ENCODE measurements at places on chromosomes 2 and 18.

GRCh38 chr2:13667415-13667757 lies 950.6 kb downstream of the TRIB2 start:
- no peak for DNase-seq

GRCh38 chr2:12326449-12327190 lies 390.1 kb upstream of the TRIB2 start:
- peak; percentile 29 for DNase-seq

DNA sequence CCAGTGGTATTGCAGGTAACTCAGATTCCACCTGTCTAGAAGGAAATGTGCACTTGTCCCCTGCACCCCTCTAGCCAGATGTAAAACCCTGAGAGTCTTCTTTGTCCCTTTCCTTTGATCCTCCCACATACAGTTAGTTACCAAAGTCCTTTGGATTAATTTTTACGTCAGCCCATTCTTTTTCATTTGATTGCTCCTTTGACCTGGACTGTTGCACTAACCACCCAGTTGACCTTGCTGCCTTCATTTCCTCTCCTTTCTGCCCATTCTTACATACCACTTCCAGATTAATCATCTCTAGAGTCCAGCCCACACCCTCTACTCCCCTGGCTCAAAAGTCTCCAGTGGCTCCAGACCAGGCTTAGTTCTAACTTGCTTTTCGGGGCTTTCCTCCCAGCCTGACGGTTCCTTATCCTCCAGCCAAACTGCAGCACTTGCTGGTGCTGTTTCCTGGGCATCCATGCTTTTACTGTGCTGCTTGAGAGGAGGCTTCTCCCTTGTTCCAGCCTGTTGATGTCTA lies 99.3 kb downstream of the SPTBN1 start:
- DNase-seq, result no peak

GRCh38 chr2:194672994-194673393 lies 984.0 kb upstream of the SLC39A10 start:
- no peak for DNase-seq

DNA sequence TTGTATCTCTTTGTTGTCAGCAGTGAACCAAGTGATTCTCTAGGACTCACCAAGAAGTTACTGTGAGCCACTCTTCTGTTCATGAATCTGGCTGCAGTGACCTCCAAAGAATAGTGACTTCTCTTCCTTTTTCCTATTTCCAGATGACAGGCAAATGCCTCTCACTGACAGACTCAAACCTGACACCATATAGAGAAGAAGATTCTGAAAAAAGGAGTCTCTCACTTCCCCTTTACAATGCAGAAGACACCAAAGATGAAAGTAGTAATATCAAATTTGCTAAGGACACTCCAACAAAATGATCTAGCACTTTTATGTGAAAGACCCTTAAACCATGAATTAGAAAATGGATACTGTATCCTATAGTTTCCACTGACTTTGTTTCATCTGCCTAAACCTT lies 44.4 kb upstream of the SETBP1 start:
- DNase-seq, result no peak

- DNase-seq, result peak; percentile 7
Measured at GRCh38 chr18:45137087-45137419, 456.4 kb downstream of the SETBP1 start.

GRCh38 chr2:118112771-118113334 lies 24.6 kb downstream of the INSIG2 start:
- DNase-seq, result no peak

DNA sequence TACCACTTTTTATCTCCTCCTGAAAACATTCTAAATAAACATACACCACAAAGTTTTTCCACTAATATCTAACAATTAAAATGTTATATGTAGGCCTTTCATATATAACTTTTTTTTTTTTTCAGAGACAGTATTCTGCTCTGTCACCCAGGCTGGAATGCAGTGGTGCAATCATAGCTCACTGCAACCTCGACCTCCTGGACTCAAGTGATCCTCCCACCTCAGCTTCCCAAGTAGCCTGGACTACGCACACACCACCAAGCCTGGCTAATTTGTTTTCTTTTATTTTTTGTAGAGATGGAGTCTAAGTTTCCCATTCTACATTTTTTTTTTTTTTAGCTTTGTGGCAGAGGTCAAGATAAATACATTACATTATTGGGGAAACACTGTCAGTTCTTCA lies 1612.6 kb upstream of the NXPH2 start:
- DNase-seq, result no peak

DNA sequence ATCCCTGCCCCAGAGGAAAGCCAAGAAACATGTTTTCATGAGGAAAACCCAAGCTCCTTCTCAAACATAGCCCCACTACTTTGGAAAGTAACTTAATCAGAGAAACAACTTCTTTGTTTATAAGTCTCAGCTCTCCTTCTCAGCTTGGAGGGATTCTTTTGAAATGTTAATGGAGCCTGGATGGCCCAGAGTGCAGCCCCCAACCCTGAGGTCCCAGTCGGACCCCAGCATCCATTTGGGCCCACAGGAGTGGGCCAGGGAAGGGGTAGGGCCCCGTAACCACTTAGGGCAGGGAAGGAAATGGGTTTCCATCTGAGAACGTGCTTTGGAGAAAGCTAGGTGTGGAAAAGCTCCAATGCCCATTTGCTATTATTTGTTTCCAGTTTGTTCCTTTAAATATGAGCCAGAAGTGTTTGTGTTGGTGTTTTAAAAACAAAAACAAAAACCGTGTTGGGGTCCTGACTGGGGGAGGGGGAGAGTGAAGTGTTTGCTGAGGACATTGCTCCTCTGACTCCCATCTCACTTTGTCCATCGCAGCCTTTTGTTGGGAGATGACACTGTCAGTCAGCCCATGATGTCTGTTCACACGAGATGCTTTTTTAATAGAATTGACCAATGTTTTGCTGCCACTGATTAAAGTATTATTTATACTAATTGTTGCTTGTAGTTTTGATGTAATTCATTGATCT lies 1.6 kb upstream of the HOXD3 start:
- no peak for DNase-seq

DNA sequence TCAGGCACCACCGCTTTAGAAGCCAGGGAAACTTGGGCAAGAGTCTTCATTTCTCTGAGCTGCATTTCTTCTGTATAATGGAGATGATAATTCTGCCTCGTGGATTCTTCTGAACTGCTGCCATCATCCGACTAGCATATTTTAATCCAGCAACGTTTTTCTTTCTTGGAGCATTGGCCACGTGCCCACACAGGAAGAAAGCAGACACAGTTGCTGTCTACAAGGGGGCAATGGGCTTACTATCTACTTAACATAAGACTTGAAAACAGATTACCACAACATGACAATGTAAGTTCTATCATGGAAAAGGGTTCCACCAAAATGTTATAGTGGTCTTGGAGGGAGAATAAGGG lies 176.5 kb downstream of the FAM210A start:
- no peak for DNase-seq

DNA sequence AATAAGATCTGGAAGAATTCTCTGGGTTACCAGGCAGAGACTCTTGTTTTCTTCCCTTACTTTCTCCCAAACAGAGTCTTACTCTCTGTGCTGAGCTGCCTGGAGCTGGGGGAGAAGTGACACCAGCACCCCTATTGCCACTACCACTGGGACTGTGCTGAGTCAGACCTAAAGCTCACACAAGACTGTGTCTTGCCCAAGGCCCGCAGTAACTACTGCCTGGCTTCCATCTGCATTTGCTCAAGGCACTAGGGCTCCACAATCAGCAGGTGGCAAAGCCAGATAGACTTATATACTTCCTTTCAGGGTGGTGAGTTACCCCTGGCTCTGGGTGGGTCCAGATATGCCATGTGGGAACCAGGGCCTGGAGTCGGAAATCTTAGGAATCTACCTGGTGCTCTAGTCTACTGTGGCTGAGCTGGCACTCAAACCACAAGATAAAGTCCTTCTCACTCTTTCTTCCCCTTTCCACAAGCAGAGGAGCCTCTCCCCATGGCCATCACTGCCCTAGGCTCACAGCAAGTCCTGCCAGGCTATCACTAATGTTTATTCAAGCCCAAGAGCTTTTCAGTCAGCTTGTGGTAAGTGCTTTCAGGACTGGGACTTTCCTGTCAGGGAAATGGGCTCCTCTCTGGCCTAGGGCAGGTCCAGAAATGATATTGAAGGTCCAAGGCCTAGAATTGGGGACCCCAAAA lies 27.6 kb upstream of the SERPINB2 start:
- DNase-seq, result no peak

- DNase-seq, result no peak
Measured at GRCh38 chr2:77190721-77191346, 331.3 kb downstream of the LRRTM4 start.

GRCh38 chr2:144630459-144631215 lies 110.7 kb upstream of the ZEB2 start:
- DNase-seq, result no peak

- DNase-seq, result no peak
Measured at GRCh38 chr2:57941816-57942215, 104.8 kb upstream of the VRK2 start.

DNA sequence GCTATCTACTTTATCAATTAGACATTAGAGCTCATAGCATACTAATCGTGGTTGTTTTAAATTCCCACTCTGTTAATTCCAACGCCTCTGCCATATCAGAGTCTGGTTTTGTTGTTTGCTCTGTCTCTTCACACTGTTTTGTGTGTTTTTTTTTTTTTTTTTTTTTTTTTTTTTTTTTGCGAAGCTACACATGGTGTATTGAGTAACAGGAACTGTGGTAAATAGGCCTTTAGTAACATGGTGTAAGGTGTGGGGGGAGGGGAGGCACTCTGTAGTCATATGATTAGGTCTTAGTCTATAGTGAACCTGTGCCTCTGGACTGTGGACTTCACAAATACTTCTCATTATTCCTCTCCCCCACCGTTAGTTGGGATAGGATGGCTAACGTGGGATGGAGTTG lies 370.7 kb upstream of the RAB12 start:
- DNase-seq, result no peak

DNA sequence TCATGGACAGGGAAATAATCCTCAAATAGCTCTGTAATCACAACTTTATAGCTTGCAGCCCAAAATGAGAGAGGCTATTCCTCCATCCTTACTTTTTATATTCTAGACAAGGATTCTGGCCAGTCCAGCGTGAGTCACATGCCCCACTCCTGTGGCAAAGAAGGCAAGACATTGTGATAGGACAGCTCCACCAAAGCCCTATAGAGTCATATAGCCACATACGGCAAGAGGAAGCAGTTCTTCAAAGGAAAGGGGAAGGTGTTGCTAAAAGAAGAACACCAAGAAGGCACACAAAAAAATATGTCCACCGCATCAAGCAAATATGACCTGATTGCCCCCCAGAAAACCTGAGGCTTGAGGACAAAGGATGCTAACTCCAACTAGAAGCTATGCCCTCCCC lies 3.4 kb upstream of the GFPT1 start:
- no peak for DNase-seq

DNA sequence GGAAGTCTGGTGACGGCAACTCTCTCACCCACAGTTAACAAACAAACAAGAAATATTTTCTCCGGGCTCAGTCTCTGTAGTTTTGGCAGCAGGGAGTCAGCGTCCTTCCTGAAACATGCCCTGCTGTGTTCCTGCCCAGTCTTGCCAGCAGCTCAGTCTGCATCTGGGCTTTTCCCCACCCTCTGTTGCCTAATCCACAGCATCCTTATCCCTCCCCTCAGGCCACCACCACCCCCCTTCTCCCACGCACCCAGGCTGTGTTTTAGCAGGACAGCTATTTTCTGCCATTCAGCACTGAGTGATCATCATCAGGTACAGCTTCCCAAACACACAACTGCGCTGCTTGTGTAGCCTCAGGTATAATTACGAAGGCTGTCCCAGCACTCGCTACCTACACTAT lies 168.2 kb downstream of the DPP10 start:
- DNase-seq, result no peak

- DNase-seq, result no peak
Measured at GRCh38 chr2:84849271-84849952, 31.5 kb downstream of the TRABD2A start.

GRCh38 chr18:4468511-4468910 lies 13.4 kb upstream of the DLGAP1 start:
- no peak for DNase-seq

GRCh38 chr2:104856086-104856972 lies 2.4 kb downstream of the POU3F3 start:
- peak; percentile 47 for DNase-seq

GRCh38 chr18:29737620-29738019 lies 1304.9 kb downstream of the DSC3 start:
- no peak for DNase-seq

- peak; percentile 10 for DNase-seq
Measured at GRCh38 chr2:178109813-178110212, 2.4 kb upstream of the RBM45 start.

- DNase-seq, result no peak
Measured at GRCh38 chr18:3871687-3872086, 421.7 kb downstream of the TGIF1 start.

DNA sequence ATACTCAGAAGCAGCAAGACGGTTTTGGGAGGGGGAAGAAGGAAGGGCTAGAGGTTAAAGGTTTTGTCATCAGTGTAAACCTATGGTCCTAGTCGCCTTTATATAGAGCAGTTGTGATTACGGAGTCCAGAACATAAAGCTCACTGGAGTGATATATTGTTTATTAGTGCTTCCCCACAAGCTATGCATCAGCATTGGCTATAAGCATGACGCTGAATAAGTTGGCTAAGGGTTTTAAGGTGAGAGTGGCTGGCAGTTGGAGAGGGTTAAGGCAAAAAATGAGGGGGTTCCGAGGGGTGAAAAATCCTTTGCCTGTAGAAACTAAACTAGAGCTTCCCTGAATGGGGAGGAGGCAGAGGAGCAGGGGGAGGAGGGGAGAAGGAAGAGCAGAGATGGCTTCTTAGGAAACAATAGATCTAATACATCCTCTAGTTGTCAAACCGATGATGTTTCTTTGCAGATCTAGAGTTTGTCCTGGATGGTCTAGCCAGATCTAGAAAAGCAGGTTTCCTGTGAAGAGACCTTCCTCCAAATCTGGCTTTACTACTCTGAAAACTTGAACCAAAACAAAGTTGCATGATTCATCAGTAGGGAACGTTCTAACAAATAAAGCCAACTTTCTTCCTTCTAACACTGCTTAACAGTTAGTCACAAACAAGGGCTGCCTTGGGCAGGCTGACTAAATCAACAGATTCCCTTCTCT lies 2.5 kb downstream of the KLF7 start:
- no peak for DNase-seq

- no peak for DNase-seq
Measured at GRCh38 chr2:113282747-113283533, 4.2 kb upstream of the PAX8 start.

GRCh38 chr2:20190876-20191713 lies 33.8 kb downstream of the SDC1 start:
- no peak for DNase-seq

DNA sequence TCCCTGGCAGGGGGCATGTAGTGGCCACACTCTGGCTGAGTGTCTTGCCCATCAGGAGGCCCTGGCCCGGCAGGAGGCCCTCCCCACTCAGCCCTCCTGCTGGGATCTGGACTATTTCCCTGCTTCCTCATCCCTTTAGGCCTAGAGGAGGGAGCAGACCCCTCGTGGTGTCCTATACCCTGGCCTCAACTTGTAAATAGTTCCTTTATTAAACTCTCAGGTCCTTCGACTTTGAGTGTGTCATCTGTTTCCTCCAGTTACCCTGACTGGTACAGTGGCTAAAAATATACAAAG lies 166.7 kb upstream of the GLI2 start:
- no peak for DNase-seq

DNA sequence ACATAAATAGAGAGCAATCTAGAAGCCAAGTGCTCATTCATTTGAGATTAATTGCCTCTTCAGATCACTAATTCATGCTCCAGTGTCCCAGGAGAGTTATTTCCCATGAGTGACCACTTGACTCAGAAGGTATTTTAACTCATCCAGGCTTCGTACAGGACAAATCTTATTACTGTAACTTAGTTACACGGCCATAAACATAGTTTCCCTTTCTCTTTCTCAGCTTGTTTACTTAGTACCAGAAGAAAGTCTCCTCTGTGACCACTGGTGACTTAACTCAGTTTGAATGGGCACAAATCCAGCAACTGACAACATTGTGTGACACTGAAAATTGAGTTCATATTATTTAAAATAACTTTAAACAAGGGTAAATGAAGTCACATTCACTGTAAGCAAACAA lies 25.3 kb downstream of the MMADHC start:
- no peak for DNase-seq

Measured in naive B cell (primary cell).